Stimulated activated CD4-positive, alpha-beta T cell treated with anti-CD3 and anti-CD28 coated beads, Interleukin-1b, Interleukin-23, amount 100 ng/mL, for 4 hours (primary cell): ENCODE measurements at places on chromosomes 12 and 14.

DNA sequence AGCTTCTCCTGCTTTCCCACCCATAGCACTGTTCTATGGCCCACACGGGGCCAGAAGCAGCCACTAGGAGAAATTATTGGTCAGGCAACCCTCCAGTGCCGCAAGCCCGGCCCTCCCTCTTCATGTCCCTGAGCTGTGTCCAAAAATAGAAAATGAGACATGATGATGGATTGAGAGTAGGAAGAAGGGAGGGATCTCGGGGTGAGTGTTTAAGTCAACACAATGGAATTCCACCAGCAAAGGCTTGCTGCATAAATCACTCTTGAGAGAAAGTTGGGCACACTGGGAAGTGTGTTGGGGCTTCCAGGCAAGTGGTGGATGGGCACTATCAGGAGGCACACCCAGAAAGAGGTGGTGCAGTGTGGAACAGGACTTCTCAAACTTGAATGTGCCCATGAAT lies 94.2 kb downstream of the LLPH start:
- DNase-seq = no peak

GRCh38 chr12:7989827-7990491 lies 42.6 kb upstream of the FOXJ2 start:
- DNase-seq = no peak

DNA sequence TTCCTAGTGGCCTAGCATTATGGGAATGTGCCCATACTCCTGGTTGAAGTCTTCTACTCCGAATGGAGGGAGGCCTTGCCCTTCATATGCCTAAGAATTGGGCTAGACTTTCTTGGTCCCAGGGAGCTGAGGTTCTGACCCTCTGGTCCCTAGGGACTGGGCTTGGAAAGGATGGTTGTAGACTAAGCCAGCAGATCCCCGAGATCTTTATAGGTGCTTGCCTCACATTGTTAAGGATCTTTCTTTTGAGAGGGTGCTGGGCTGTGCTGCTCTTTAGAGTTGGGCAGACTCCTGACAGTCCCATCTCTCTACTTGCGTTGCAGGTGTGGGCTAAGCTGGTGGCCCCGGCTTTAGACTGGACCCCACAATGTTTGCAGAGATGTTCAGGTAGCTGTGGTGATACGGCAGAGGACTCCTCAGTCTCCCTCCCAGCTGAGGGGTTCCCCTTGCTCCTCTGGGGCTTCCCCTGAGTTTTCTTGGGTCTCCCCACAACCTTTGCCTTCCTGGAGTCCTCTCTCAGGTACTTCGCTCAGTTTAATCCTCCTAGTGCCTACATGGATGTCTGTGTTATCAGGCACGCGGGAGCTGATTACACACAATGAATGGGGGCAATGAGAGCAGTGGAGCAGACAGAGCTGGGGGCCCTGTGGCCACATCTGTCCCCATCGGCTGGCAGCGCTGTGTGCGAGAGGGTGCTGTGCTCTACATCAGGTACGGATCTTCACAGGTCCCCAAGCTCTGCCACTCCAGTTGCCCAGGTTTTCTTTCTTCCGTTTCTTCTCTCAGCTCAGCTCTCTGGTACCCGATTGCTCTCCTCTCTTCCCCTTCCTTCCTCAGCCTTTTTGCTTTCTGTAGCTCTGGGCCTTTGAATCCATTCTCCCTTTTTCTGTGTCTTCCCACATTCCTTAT lies 1.3 kb downstream of the MBD6 start:
- DNase-seq = no peak

GRCh38 chr14:67764496-67764895 lies 51.9 kb downstream of the ZFYVE26 start:
- no peak for DNase-seq

DNA sequence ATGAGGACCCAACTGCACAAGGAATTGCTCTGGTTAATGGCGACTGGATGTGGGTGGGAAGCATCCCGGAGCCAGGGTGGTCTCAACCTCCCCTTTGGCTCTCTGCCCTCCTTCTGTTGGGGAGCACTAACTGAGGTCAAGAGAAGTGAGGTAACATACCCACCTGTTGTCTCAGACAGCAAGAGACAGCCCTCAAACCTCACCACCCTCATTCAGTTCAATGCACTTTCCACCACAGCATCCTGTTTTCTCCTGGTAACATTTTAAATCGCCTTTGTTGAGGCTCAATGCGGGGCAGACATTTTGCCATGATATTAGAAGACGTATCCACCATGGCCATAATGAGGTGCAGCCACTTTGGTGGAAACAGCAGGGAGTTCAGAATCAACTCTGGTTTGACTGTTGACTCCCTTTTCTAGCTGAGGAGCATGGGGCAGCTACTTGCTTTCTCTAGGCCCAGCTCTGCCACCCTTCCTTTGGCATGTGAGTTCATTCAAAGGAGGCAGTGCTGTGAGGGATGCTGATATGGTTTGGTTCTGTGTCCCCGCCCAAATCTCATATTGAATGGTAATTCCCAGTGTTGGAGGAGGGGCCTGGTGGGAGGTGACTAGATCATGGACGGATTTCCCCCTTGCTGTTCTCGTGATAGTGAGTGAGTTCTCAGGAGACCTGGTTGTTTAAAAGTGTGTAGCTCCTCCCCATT lies 338.6 kb downstream of the PCNX1 start:
- no peak for DNase-seq

GRCh38 chr14:39182770-39183684 lies 8.0 kb downstream of the PNN start:
- DNase-seq = no peak

- DNase-seq = no peak
Observed at GRCh38 chr14:71468701-71469100, 463.5 kb upstream of the RGS6 start.

- DNase-seq = no peak
Observed at GRCh38 chr12:43692064-43692463, 66.5 kb downstream of the PUS7L start.

- no peak for DNase-seq
Observed at GRCh38 chr12:44668443-44668842, 207.7 kb downstream of the NELL2 start.

GRCh38 chr12:107884769-107885694 lies 110.5 kb downstream of the ASCL4 start:
- peak; percentile 3 for DNase-seq

GRCh38 chr14:31207287-31207754 lies 272 bp downstream of the HECTD1 start:
- no peak for DNase-seq

GRCh38 chr12:119780786-119781434 lies 96.2 kb downstream of the CIT start:
- no peak for DNase-seq

DNA sequence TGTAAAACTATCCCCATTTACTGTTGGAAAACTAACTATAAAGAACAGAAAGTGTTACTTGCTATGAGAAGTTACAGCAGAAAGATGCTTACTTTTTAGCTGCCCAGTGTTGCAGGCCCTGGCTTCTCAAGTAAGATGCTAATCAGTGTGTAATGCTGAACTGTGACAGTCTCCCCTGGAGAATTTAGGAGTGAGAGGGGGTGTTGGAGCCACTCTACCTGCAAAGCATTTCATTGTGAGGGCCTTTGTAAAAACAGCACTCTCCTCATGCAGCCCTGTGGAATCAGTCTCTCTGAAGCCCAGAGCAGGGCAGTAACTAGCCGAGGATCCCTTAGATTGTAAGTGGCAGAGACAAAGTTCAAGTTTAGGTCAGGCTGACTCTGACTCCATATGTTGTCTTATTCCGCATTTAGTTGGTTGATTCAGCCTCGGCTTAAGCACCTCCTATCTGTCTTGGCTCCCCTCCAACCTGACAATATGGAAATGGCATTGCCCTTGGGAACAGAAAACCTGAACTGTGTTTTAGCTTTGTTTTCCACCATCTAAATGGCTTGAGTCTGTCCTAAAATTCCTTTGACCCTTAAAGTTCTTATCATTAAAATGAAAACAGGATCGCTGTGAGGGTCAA lies 141.3 kb downstream of the PRKCH start:
- no peak for DNase-seq

GRCh38 chr12:110957159-110957558 lies 36.8 kb upstream of the MYL2 start:
- no peak for DNase-seq

- DNase-seq = no peak
Observed at GRCh38 chr14:103504991-103505565, 17.6 kb downstream of the CKB start.

- DNase-seq = no peak
Observed at GRCh38 chr14:22715186-22715812, 51.2 kb upstream of the OXA1L start.

GRCh38 chr12:100857971-100858370 lies 63.4 kb downstream of the ANO4 start:
- DNase-seq = no peak
